ENCODE measurements at places on chromosomes 2 and 18.

GRCh38 chr2:242064364-242065250 is 195.1 kb downstream of the RTP5 start:
- DNase-seq: no peak

GRCh38 chr2:37350034-37350433 is 5.6 kb downstream of the QPCT start:
- DNase-seq: no peak

DNA sequence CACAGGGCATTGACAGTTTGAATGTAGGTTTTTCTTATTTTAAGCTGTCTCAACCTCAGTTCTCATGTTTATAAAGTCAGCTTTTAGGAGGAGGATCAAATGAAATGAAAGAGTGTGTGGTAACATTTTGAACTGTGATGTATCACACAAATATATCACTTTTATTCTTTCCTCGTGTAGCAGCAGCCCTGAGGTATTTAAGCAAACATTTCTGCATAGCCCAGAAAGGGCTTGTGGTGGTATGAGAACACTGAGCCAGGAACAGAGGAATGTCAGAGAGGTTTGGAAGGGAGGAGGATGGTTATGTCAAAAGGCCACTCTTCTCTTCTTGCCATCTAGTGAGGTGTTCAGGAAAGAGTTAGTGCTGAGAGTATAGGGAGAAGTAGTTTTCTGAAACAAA is 150.2 kb downstream of the PARD3B start:
- no peak for DNase-seq

GRCh38 chr2:31070339-31071125 is 67.7 kb downstream of the GALNT14 start:
- no peak for DNase-seq

All from left hindlimb (tissue), 1 donor.